Natural killer cell (primary cell): ENCODE measurements at places on chromosomes 1 and 21.

DNA sequence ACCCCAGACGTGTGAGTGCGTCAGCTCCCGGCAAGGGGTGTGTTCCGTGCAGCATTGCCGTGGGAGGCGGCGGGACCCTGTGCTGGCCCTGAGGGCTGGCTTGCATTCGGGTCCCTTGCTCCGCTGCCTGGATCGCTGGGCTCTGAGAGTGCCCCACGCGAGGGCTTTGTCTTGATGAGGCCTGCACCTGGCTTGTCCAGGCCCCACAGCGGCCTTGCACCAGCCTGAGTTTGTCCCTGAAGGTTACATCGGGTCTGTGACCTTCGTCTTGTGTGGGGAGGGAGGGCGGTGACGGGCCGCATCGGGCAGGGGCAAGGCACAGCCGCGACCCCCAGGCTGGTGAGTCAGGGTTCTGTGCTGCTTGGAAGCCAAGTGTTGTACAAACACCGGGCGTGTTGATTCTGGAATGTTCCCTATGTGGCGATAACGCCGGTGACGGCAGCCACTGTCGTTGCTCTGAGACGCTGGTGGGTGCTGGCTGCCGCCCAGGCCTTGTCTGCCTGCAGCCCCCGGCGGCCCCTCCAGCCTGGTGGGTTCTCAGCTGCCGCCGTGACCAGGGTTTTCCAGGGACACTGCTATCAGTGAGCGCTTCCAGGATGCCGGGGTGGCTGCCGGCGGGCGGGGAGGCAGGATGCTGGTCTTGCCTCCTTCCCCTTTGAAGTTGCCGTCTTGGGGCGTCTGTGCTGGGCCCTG, 42.9 kb downstream of the SLX9 start:
- no peak for DNase-seq

DNA sequence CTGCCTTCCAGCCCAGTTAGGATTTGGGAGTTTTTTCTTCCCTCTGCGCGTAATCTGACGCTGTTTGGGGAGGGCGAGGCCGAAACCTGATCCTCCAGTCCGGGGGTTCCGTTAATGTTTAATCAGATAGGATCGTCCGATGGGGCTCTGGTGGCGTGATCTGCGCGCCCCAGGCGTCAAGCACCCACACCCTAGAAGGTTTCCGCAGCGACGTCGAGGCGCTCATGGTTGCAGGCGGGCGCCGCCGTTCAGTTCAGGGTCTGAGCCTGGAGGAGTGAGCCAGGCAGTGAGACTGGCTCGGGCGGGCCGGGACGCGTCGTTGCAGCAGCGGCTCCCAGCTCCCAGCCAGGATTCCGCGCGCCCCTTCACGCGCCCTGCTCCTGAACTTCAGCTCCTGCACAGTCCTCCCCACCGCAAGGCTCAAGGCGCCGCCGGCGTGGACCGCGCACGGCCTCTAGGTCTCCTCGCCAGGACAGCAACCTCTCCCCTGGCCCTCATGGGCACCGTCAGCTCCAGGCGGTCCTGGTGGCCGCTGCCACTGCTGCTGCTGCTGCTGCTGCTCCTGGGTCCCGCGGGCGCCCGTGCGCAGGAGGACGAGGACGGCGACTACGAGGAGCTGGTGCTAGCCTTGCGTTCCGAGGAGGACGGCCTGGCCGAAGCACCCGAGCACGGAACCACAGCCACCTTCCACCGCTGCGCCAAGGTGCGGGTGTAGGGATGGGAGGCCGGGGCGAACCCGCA, at the start of gene PCSK9:
Gene PCSK9 (plus strand): TSS at position 207 of the 741 bp plus-strand sequence. CDS start 290 bp downstream, at position 497.
- no peak for DNase-seq

- no peak for DNase-seq
These were observed 5.9 kb upstream of the PLEKHG5 start for GRCh38 chr1:6497215-6497866.

DNA sequence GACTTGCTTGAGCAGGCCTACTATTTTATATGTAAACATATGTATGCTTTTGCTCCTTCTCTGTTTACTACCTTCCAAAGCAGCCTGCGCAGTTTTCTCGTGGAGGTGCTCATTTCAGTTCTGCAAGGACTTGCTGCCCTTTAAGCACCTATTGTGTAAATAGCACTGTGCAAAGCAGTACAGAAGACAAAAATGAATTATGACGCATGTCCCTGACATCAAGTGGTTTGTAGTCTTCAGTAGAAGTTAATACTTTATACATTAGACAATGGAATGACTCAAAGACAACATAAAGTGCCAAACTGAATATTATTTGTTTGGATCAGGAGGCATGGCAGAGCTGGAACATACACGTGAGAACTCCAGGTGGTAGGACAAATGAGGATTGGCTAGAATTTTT, 611.7 kb downstream of the LMO4 start:
- DNase-seq, result no peak

DNA sequence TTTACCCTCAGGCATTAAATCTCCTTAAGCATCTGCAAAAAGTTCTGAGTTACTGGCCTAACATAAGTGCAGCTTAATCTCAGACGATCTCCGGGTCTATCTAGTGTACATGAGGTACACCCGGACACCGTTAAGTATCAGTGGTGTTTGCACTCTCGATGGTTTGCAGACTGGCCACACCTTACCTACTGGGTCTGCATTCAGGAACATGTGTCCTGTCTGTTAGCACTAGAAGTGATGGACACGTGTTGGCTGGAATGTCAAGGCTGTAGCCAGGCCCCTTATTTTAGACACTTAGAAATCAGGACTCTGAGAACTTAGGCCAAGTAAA, 783 bp upstream of the AGL start:
- DNase-seq, result no peak

DNA sequence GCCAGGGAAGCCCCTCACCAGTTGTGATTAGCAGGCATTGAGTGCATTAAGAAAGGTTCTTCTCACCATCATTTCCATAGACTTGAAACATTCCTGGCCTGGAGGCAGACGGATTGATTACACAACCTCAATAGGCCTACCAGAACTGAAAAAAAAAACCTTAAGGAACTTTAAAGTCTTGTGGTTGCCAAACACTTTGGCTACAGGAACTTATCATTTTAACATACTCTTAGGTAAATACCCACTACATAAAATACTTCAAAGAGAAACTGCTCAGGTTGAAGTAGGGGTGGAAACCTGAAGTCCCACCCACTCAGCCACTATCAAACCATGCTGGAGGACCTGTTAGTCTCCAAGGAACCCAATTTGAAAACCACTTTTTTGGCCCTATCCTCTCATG, 22.4 kb upstream of the HMGB4 start:
- no peak for DNase-seq

DNA sequence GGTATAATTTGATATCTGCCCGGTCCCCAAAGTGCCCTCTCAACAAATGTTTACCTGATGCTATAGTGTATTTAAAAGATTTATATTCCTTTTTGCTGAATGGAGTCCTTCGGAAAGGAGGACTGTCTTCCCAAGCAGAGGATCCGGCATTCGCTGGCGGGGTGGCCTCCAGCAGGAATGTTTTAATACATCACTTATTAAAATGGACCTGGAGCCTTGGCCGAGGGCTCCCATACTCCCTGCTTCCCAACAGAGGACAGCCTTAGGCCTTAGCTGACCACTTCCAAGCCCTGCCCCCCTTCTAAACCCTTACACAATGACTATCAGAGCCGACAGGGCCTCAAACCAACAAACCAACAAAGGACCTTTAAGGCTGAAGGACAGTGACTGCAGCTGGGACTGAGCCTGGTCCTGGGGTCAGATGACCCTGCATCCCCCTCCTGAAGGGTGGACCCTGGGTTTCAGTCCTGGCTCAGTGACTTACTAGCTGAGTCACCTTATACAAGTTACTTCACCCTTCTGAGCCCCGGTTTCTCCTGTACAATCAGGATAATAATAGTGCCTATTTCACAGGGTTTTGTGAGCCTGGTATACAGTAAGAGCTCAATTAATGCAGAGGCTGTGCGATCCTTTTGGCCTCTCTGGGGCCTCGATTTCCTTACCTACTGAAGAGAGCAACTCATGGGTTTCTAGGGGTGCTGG, 5.6 kb downstream of the CAMK2N1 start:
- DNase-seq, result no peak

- no peak for DNase-seq
These were observed 3.5 kb downstream of the FMO2 start for GRCh38 chr1:171188388-171189266.

DNA sequence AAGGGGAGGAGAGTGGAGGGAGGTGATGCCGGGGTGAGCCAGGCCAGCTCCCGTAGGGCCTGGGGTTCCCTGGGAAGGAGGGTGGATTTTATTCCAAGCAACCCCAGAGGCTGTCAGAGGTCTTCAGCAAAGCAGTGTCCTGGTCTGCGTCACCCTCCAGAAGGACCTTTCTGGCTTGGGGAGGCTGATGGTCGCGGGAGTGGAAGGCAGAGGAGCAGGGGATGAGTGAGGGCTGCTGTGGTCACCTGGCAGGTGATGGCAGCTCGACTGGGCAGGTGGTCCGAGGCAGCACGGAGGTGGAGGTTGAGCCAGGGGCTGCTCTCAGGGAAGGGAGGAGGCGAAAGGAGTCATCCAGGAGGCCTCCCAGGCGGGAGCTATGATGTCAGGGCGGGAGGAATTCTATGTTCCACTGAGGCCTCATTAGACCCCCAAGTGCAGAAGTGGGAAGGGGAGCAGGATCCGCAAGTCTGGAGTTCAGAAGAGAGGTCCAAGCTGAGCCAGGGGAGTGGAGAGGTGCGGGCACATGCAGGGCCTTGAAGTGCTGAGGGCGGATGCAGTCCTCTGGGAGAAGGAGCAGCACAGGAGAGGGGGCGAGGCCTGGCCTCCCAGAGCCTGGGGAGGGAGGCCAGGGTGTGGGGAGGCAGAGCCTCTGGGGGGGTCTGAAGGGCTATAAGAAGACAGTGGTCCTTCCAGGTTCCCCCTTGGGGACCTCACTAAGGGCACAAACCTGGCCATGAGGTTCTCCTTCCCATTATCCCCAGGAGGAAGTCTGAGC, 33.3 kb downstream of the BMP8A start:
- no peak for DNase-seq

DNA sequence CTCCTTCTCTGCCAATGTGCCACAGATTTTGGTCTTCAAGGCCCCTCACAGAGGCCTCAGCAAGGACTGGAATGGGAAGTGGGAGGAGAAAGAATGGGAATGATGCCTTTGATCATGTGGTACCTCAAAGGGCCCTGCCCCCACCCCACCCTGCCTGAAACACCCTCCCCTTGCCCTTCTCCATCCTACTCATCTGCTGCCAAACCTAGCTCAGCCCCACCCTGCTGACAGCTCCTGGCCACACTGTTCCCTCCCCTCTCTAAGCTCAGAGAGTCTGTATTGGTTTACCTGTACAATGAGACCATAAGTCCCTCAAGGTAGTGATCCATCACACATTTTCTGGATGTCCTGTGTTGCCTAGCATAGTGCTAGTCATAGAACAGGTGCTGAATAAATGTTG, 6.7 kb upstream of the ARHGAP30 start:
- no peak for DNase-seq

GRCh38 chr1:204278958-204279357, 65.2 kb upstream of the GOLT1A start:
- DNase-seq, result no peak

DNA sequence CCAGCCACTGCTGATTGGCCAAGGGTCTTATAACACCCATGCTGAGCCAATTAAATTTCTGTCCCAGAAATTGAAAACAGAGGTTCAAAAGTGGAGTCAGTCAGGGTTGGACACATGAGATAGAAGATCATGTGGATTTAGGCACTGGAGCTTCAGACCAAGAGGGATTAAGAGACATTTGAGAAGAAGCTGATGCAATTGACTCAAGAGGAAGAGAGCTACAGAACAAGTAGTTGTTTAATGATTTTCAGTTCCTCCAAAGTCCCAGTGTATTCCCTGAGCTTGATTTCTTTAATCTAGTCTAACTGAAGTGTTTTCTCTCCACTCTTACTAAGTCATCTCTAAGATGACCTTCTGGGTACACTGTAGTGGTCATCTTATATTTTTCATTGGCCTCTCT, 227.1 kb downstream of the DUSP10 start:
- DNase-seq, result no peak

DNA sequence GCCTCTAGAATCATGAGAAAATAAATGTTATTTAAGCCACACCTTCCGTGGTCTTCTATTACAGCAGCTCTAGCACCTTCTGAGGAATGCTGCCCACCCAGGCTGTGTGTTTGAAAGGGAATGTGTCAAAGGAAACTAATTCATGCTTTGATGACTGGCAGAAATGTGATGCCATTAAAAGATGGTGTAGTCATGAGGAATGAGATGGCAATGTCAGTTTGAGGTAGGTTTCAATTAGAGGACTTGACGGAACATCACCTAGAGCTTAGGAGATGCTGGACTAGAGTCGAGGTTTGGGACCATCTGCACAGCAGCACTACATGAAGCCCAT, 10.6 kb downstream of the PDZK1 start:
- DNase-seq, result no peak

GRCh38 chr1:234989019-234989418, 139.6 kb downstream of the TOMM20 start:
- no peak for DNase-seq

DNA sequence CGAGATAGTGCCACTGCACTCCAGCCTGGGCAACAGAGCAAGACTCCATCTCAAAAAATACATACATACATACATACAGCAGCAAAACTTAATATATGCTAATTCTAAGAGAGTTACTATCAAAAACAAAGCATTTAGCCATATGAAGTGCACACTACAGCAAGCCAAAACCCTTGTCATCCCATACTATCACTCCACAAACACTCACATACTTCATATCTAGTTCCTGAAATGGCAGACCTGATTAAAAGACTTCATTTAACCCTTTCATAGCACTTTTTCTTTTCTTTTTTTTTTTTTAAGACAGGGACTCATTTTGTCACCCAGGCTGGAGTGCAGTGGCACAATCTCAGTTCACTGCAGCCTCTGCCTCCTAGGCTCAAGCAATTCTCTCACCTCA, 65.6 kb downstream of the COP1 start:
- DNase-seq, result no peak

DNA sequence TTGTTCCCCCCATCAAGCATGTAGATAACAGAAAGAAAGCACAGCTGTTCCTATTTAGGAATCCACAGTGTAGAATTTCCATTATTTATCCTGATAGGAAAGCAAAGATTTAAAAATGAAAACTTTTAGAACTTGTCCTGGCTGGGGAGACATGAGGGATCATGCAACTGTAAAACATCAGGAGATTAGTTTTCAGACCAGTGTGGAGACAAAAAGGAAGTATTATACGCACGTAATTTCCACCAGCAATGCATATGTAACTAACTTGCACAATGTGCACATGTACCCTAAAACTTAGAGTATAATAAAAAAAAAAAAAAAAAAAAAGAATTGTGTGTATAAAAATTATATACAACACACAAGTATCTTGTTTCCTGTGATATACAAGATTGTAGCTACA, 172.4 kb downstream of the NEGR1 start:
- no peak for DNase-seq

- no peak for DNase-seq
These were observed 9.4 kb upstream of the ELAPOR1 start for GRCh38 chr1:109104364-109105151.
